ENCODE measurements at places on chromosomes 1 and 21. TPM values are rescaled to one million over a fixed set of nuclear protein-coding genes. Genes with fewer than 3 reads are reported as not detected.

Gene ILDR2
- 2.4 TPM for total RNA-seq

Gene PRAMEF1
- not detected for total RNA-seq

DNA sequence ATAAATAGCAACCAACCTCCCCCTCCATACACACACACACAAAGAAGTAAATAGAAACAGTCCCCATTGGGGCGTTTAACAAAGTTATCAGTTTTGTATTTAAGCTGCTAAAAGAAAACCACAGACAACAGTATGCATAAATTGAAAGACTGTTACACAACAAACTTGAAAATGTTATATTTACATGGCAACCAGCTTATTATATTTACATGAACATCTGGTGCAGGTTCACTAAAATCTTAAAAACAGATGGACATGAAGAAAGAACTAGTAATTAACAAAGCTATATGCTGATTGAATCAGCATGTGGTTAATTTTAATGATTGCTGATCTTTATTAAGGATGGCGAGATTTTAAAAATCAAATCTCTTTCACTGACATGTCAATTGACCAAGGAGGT lies 384.7 kb downstream of the LRRIQ3 start:
- DNase-seq: no peak

GRCh38 chr21:34330055-34330454 lies 33.8 kb upstream of the KCNE2 start:
- no peak for DNase-seq

DNA sequence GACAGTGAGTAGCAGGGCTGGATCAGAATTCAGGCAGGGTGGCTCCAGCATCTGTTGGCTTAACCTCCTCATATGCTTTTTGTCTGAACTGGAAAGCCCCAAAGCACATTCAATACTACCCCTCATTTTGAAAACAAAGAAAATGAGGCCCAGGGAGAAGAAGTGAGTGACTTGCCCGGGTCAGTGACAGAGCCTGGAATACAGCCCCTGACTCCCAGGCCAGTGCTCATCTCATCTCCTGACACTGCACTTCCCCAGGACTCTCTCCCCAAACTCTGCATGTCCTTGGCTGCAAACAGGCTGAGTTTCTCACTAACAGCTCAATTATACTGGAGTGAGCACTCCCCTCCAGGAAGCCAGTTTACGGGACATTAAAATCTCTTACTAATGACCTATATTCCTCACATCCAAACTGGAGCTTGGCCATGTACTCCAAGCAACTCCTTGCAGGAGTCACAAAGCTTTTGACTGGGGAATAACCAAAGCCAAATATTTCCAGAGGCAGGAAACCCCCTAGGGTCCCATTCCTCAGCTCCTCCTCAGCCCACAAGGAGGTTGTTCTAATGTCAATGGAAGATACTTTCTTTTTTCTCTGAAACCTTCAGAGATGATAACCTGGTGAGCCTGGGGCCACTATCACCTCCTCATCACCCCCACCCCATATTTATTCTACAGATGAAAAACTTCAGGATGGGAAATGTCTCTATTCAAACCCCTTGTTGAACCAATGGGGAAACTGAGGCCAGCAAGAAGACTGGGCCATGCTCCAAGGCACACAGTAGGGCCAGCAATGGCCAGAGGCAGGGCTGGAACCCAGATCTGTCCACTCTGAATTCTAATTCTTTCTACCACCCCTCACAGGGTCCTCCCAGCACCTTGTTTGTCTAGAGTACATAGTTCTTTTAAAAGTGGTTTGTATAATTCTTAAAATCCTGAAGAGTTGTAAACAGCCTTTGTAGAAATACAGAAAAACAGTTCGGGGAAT lies 127.0 kb downstream of the PLPP3 start:
- no peak for DNase-seq

- no peak for DNase-seq
Measured at GRCh38 chr1:95340061-95340460, 106.1 kb downstream of the RWDD3 start.

DNA sequence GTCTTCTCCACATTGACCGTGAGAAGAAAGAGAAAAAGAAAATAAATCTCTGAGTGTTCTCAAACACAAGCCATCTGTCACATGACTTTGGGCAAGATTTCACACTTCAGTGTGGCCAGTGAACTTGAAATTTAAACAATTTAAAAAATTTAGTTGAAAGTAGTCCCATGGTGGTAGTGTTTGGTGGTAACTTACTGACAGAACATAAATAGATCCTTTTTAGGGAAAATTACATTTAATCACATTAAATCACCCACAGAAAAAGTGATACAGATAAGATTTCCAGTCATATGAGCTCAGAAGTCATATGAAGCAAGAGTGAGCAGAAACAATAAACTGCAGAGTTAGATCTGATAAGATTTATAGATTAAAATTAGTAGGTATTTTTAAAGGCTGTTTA lies 31.9 kb upstream of the SGIP1 start:
- no peak for DNase-seq

DNA sequence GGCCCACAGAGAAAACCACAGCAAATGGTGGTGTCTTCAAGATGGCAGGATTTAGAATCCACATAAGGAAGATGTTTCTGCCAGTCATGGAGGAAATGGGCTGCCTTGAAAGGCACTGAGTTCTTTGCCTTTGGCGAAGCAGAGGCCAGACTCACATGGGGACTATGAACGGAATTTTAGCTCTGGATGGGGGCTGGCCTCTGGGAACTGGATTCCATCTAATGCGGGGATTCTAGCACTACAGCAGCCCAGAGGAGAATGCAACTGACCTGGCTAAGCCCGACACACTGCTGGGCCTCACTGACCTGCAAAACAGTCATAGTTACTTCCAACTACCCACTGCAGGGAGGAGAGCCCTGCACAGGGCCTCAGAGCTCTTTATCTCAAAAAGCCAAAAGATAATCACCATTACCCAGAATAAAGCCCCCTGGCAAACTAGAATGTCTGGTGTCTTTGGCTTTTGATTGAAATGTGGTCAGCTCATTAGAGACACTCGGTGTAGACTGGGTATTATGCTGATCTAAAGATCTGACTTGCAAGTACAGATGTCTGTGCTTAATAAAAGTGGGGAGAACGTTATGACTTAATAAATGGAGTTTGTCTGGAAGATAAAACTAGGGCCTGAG lies 11.6 kb downstream of the HCRTR1 start:
- no peak for DNase-seq

- no peak for DNase-seq
Measured at GRCh38 chr1:91555074-91555730, 54.6 kb downstream of the CDC7 start.

GRCh38 chr1:51313961-51314777 lies 16.2 kb downstream of the TTC39A start:
- DNase-seq: no peak

Gene MANEAL
- total RNA-seq: 17.3 TPM

Gene EPHA2
- total RNA-seq: 164 TPM

Gene THEM4
- 17.0 TPM for total RNA-seq

Gene RORC
- 1.3 TPM for total RNA-seq

Gene MASP2
- total RNA-seq: 0.25 TPM

DNA sequence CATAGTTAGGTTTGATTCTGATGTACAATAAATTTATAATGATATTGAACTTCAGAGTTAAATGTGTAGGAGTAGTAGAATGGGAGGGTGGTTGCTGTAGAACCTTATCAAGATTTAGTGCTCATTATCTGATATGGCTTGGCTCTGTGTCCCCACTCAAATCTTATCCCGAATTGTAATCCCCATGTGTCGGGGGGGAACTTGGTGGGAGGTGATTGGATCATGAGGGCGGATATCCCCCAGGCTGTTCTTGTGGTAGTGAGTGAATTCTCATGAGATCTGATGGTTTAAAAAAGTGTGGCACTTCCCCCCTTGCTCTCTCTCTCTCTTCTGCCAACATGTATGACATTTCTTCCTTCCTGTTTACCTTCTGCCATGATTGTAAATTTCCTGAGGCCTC lies 265.5 kb downstream of the GRIK1 start:
- no peak for DNase-seq

- DNase-seq: no peak
Measured at GRCh38 chr1:203364094-203364801, 13.3 kb upstream of the FMOD start.

DNA sequence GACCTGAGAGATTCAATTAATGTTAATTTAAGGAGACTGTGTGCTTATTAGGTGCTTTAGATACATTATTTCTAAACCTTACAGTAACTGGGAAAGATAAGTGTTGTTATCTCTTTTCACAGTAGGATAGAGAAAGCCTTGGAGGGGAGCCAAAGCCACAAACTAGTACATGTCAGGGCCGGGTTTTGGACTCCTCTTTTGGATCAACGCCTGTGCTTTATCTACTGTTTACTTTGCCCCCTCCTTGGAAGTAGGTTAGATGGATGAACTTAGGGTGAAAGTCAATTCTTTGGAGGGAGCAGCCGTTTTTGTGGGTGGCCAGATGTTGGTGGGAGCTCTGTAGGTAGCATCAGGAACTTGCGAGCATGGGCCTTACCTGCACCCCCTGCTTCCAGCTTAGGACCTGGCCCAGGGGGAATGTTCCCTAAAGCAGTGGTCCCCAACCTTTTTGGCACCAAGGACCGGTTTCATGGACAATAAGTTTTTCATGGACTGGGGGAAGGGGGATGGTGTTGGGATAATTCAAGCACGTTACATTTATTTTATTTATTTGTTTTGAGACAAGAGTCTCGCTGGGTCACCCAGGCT lies 1.7 kb downstream of the HHAT start:
- no peak for DNase-seq

Gene SYNC
- total RNA-seq: 1.3 TPM

DNA sequence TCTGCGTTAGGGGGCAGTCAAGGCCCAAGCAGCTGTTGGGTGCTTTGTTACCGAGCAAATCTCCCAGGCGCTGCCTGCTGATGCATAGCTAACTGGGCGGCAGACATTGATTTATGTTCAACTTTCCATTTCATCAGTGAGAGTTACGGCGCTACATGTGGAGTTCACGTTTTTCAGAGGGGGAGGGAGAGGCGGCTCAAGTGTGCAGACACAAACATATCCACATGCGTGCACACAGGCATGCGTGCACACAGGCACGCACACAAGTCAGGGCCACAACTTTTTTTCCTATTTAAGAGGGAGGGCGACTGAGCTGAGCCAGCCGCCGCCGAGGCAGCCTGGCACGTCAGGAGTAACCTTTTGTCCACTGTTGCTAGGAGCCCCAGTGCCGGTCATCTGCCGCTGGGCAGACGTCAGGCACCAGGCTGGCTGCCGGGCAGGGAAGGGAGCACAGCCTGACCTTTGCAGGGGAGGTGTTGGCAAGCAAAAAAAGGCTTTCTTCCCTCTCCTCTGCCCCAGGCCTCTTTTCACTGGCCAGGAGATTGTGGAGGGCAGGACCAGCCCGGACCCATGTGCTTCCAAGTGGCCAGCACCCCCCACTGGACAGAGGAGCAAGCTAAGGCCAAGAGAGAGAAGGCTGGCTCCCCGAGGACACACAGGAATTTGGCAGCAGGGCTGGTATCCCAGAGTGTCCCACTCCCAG lies 73.3 kb downstream of the MRPL37 start:
- no peak for DNase-seq

GRCh38 chr1:72697410-72697809 lies 415.1 kb upstream of the NEGR1 start:
- no peak for DNase-seq

DNA sequence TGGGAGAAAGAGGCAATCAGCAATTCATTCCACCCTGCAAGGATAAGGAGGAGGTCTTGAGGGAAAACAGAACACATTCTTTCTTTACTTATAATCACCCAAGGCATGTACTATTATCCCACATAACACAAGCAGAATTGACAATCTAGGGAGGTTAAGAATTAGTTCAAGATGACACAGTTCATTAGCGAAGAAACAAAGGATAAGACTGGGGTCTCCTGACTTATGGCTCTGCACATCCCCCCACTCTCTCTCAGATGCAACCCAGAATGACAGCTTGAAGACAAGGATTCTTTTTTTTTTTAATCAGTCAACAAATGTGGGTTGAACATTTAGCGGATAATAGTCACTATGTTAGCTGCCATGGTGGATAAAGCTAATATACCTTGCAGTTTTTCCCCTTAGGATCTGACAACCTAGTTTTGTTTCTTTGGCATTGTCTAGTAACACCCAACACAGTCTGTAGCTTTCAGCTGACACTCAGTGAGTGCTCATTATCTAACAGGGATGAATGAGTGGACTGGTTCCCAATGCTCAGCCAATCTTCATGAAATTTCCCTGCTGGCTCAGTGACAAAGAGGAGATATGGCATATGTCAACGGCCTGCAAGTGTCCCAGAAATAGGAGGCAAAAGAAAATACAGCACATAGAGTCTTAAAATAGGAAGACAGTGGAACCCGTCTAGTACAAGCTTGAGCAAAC lies 35.1 kb downstream of the RXRG start:
- DNase-seq: no peak

DNA sequence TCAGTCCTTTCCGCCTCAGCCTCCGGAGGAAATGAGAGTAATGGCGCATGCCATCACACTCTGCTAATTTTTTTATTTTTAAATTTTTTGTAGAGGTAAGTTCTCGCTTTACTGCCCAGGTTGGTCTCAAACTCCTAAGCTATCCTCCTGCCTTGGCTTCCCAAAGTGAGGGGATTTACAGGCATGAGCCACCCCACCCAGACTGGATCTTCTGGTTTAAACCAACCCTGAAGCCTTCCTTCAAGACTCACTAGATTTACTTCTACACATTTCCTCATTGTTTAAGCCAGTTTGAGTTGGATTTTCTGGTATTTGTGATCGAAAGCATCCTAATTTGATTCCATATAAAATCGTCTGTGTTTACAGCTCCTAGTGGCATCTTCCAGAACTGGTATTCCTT lies 23.1 kb upstream of the SCAF4 start:
- DNase-seq: no peak

DNA sequence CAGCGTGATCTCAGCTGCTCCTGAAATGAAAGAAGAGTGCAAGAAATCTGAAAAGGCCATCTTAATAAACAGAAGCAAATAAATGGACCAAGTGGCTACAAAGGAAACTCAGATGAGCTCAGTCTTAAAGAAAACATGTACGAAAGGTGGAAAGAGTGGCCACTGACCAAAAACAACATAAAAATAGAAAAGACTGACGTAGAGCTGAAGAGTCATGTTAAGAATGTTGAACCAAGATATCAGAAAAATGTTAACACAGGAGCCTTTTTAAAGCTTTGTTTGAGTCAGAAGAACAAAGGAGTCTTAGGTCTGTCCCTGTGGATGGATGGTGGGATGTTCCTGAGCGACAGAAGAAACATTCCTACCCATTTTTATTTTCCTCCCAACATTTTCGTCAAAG lies 30.8 kb upstream of the ZNF648 start:
- no peak for DNase-seq

GRCh38 chr1:202644219-202645096 lies 65.8 kb downstream of the SYT2 start:
- no peak for DNase-seq

Gene ALPL
- total RNA-seq: 0.61 TPM

Measured in HCT116 (cell line).